ENCODE measurements at places on chromosomes 16 and 17. TPM values are rescaled to one million over a fixed set of nuclear protein-coding genes. Genes with fewer than 3 reads are reported as not detected.

Gene SNAI3
- total RNA-seq = not detected

Gene TAT
- total RNA-seq = not detected

Gene TNFRSF13B
- total RNA-seq = not detected

DNA sequence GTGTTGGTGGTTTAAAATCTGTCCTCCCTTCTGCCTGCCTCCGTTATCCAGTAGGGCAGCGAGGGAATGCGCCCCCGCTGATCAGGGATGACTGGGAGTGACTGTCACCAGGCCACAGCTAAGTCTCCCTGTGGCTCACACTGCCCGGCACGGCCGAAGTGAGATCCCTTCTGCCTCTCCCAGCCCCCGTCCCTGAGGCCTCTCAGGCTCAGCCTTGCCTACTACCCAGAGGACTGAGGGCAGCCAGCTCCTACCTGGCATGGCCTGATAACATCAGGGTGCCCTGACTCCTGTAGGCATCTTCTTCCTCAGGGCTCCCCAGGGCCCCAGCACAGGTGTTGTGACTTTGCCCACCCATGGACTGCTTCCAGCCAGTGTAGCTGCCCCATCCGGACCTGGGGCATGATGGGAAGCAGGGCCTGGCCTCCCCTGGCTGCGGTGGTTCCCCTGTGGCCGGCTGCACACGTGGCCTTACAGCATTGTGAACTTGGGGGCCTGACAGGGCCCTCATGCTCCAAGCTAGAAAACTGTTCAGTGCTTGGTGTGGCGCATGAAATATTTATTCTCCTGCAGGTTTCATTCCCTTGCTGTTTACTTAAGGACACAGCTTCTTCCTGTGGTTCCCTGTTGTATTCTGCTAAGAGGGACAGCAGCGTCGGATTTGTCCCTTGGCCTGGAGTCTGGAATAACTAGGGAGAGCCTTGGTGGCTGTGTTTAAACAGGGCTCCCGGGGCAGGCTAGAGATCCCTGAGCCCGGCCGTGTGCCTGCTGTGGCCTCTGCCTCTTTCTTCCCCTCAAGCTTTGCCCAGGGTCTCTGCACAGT is 30.0 kb downstream of the GINS2 start:
- DNase-seq = no peak

DNA sequence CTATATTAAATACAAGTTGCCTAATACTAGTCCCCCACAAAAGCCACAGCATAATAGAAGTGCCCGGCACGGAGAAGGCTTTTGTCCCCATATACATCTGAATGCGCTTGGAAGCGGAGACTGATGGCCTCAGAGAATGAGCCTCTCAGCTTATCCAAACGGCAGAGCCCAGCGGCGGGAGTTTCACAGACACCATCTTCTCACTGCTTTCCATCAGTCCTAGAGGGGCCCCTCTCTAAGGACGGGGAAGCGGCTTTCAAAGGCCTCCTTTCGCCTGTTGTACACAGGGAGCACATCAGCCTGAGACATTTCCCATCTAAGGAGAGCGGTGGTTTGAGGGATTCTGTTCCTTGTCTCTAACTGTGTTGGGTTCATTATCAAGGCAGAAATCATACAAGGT is 16.9 kb downstream of the NXN start:
- DNase-seq = no peak

DNA sequence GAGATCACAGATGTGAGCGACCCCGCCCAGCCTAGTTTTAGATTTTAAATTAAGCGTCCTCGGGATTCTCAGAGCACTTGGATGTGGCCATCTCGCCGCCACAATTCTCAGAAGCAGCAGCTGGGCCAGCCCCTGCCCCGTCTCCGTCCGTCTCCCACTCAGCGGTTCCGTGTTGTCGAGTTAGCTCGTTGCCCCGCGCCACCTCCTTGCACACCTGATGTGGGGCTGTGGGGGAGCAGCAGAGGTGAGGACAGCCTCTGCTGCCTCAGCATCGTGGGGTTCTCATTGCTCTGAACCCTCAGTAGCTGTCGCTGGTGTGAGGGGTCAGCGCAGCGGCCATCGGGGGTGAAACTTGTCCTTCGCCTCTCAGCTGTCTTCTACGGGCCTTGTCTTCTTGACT is 8.2 kb upstream of the RPL13 start:
- no peak for DNase-seq

GRCh38 chr16:74611721-74612120 is 4.8 kb upstream of the GLG1 start:
- DNase-seq = no peak

DNA sequence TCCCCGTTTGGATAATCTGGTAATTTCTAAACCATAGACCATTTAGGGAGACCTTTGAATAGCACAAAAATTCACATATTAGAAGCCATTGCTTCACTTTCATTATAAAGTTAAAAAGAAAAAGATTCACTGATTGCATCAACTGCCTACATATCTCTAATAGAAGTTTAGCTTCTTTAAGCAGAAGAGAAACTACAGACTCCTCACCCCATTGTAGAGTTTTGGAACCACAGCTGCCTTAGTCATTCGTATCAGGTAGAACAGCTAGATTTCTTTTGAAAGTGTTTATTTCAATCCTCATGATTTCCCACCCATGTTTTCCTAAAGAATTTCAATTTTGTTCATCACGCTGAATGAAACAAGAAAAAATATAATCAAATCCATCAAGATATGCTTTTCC is 144.8 kb downstream of the CDH8 start:
- DNase-seq = no peak

DNA sequence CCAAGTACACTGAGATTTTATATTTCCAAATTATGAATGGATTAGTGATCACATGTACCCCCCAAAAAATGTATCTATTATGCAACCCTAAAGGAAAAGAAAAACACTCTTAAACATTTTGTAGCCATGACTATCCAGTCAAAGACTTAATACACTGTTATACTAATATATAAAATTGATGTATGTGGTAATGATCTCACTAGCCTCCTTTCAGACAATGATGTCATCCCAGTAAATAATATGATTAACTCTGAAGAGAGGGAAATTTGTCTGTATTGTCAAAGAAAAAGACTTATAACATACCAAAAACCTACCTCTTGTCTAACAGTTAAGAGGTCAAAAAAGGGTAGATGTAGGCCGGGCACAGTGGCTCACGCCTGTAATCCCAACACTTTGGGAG is 80.7 kb downstream of the USP32 start:
- no peak for DNase-seq

DNA sequence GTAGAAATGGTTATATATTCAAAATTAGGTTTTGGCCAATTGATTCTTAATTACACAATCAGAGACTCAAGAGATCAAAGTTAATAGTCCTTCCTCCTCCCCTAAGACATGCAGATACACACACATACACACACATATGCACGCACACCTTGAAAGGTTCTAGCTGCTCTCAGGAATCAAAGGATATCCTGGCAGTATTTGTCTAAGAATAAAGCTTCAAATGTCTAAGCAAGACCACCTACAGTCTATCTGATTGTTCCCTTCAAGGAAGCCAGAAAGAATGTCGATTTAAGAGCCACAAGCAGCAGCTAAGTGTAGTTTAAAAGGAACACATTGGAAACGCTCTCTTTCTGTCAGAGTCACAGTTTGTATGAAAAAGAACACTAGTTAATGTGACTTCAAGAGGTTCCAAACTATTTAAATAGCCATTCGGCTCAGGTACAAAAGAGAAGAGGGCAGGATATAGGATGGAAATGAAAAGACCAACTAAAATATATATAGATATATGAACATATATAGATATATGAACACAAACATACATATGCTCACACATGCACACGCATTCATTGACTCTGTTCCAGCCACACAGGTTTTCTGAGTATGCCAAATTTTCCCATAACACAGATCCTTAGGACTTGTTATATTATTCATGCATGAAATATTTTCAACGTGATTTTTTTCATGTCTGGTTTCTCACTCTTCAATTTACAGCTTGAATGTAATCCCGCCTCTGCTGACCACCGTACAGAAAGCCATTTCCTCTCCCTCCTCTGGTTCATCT is 79.0 kb downstream of the CDH8 start:
- DNase-seq = no peak

DNA sequence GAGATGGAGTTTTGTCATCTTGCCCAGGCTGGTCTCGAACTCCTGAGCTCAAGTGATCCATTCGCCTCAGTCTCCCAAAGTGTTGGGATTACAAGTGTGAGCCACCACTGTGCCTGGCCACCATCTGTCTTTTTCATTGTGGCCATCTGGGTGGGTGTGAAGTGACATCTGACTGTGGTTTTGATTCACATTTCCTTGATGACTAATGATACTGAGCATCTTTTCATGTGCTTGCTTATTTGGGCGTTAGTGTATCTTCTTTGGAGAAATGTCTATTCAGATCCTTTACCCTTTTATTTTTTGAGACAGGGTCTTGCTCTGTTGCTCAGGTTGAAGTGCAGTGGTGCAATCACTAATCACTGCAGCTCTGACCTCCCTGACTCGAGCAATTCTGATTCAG is 53.9 kb upstream of the ERN1 start:
- DNase-seq = peak; percentile 41

- no peak for DNase-seq
These were observed 200.7 kb downstream of the CCDC182 start for GRCh38 chr17:57544401-57544800.

DNA sequence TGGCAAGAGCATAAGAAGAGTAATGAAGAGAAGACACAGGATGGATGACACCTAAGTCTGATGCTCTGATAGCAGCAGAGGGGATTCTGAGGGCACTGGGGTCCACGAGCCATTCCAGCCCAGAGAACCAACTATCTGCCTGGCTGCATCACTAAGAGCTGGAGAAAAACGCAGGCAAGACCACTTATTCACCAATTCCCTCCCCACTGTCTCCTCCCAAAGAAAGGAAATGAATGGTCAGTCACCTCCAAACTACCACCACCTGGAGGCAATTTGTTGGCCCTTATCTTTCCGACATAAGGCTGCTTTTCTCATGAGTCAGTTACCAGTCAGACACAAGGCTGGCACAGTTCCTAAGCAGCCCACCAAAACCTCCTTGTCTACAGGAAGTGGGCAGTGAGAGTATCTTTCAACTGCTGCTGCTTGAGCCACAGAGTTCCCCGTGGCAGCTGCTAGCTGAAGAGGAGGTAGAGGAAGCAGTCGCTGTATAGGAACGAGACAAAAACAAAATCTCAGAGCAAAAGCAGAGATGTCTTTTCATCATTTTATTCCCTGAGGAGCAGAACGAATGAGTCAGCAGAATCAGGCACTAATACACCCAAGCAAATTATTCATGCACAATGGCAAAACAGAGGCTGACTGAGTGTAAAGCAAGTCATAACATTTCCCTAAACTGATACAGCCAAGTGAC is 111.1 kb downstream of the SMG6 start:
- peak; percentile 97 for DNase-seq

- no peak for DNase-seq
These were observed 10.2 kb upstream of the OGFOD3 start for GRCh38 chr17:82428546-82428945.
